ENCODE measurements at places on chromosomes 3 and 15.

- no peak for DNase-seq
Measured at GRCh38 chr3:180284331-180285110, 247.8 kb upstream of the PEX5L start.

DNA sequence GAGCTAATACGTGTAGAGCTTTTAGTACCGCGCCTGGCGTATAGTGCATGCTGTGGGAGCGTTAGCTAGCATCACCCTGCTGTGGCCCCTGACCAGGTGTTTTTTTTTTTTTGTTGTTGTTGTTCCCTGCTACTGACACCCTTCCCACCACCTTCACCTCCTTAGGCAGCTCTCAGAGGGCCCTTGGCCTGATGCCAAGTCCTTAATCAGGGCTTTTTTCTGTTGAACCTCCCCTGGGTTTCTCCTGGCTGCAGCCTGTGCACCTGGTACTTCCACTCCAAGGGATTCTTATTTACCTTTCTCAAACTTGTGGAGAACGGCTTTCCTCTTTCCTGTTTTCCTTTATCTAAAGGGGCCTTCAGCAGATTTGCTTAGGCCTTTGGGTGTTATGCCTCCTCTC lies 53.3 kb downstream of the SLC7A14 start:
- no peak for DNase-seq

GRCh38 chr3:76679541-76679940 lies 360.4 kb upstream of the ROBO2 start:
- DNase-seq, result no peak

DNA sequence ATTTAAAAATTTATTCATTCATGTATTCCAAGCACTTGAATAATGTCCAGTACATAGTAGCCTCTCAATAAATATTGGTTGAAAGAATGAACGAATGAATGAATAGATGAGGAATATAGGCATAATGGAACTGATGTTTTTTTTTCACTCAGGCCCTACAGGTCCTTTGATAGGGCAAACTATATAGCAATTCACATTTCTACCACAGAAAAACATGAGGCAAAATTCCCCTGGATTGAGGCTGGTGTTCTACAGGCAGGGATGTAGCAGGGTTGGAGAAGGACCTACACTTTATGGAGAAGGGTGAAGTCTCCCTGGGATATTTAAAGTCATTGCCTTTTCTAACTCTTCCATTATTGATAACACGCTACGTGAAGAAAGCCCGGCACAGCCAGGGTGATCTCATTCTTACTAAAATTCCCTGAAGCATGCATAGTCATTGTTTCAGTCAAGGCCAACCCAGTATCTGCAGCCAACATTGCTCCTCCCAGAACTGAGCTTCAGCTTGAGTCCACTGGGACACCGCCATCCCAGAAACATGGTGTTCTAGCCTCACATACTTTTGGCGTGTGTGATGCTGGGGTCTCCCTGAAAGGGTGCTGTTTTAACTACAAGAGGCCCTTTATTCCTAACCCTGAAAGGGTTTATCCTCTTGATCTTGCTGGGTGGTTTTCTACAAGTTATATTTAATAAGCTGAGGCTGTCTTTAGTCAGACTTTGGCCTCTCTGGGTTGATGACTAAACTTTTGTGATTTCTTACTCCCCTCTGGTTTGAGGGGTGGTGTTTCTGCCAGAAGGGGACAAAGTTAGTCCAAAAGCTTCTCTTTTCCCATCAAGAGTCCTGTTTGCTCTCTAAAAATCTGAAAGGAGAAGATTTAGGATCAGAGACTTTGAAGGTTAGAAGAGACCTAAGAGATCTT lies 25.9 kb upstream of the FBN1 start:
- peak; percentile 8 for DNase-seq

DNA sequence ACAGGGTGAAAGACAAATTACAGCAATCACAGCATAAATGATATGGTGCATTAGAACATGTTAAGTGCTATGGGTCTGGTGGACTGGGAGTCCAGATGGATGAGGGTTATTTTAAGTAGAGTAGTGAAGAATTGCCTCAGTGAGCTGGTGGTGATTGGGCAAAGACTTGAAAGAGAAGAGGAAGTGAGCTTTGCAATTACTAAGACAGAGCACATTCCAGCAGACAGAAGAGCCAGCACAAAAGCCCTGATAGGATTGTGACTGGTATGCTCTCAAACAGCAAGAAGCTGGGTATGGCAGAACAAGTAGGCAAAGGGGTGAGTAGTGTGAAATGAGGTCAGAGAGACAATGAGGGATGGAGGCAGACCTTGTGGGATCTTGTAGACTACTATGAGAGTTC lies 2.1 kb upstream of the ACKR4 start:
- DNase-seq, result no peak

DNA sequence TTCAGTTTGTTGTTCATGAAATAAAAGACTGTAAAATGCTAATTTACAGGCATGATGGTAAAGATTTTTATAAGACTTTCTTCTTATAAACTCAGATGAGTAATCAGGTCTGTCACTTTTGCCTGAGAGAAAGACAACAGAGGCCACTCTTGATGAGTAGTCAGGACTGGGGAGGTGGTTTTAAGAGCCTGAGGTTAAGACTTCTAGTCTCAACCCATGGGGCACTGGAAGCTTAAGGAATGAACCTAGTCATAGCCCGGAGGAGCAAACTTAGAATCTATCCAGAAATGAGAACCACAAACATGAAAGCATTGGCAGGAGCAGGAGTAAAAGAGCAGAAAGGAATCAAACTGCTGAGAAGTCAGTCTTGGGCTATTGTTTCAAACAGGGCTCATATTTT lies 846.3 kb upstream of the ARPP21 start:
- no peak for DNase-seq

- no peak for DNase-seq
Measured at GRCh38 chr3:40979962-40980361, 219.3 kb upstream of the CTNNB1 start.

DNA sequence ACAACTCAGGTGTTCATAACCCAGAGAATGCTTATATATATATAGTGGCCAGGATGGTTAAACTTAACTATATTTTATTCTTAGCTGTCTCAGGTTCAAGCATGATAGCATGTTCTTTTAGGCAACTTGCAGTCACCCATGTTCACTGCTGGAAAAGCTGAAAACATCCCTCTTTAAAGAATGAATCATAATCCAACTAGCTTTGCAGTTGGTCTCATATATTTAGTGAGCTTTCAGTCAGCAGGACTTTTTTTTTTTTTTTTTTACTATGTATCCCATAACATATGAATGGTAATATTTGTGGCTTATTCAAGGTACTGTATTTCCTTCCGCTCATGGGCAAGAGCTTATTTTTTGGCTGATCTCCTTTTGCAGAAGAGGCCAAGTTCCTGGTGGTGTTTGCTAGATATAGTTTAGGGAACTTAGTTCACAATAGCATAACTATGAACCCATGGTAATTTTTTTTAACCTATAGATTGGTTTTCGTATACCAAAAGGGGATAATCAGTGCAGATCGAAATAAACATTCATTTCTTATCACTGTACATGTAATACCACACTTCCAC lies 77.6 kb downstream of the CMSS1 start:
- DNase-seq, result no peak

DNA sequence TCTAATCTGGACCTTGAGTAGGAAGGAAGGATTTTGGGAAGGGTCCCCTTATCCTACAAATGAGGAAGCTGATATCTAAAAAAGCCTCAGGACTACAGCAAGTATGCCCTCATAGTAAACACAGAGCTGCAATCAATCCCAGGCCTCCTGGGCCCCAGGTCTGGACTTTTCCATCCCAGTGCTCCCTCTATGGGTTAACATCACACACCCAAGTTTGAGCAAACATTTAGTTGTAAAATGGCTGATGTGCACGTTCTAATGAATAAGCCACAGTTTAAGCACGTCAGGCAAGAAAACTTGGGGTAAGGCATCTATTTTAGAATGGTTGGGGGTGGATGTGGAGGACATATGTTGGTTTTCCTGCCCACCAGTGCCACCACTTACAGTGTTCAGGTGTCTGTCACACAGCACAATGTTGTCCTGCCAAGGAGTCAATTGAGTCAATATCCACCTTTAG lies 44.3 kb upstream of the UBE2E1 start:
- DNase-seq, result peak; percentile 59

- DNase-seq, result no peak
Measured at GRCh38 chr3:13866041-13866965, 13.6 kb downstream of the WNT7A start.

- no peak for DNase-seq
Measured at GRCh38 chr3:151307583-151308488, 8.8 kb downstream of the GPR87 start.

DNA sequence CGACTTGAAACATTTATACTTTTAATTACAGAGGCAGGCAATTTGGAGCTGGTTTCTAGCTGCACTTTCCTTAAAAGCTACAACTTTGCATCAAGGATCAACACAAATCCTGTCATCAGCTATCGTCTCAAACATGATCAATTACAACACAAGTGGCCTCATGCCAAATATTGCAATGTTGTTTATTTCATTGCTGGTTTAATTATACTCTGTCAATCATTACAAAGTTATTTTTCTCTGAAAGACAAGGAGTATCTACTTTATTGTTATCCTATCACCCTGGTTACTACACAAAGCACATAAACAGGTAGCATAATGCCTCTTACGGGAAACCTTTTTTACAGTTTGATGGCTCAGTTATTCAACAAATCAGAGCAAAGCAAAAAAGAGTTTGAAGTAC lies 58.0 kb upstream of the FOXB1 start:
- peak; percentile 5 for DNase-seq

GRCh38 chr3:130258532-130258952 lies 86.9 kb upstream of the COL6A5 start:
- DNase-seq, result no peak

GRCh38 chr15:67895237-67895636 lies 55.4 kb upstream of the RNU6-1 start:
- no peak for DNase-seq

DNA sequence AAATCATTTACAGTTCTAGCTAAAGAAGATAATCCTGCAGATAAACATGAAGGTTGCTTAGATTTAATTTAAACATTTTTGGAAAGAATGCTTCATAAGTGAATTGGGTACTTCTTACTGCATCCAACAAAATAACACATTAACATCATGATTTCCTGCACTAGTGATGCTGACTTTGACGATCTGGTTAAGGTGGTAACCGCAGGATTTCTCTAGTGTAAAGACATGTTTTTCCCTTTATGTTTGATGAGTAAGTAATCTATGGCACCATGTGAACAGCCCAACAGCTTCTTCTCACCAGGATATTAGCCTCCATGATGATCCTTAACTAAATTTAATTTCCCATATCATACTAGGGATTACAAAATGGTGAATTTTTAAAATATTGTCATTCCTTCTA lies 14.1 kb downstream of the SPPL2A start:
- no peak for DNase-seq

DNA sequence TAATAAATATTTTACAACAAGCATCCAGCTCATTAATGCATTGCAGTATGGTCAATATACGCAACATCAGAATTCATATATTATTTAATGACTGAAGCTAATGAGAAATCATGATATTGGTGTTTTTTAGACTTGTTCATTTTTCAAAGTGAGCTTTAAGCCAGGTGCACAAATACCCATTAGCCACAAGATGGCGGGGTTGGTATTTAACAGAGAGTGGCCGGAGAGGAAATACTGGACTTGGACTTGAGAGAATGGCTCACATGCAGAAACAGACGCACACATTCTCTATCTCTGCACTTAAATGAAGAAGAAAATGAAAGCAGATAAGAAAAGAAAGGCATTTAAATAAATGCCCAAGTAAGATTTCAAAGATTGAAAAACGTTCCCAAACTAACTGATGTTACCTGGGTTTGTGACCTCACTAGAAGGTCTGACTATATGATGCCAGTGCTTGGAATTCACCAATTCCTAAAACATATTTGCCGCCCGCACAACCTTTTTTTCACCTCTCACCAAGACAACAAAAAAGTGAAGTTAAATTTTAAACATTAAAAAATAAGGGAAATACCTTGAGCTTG lies 21.2 kb upstream of the CRBN start:
- DNase-seq, result peak; percentile 60

DNA sequence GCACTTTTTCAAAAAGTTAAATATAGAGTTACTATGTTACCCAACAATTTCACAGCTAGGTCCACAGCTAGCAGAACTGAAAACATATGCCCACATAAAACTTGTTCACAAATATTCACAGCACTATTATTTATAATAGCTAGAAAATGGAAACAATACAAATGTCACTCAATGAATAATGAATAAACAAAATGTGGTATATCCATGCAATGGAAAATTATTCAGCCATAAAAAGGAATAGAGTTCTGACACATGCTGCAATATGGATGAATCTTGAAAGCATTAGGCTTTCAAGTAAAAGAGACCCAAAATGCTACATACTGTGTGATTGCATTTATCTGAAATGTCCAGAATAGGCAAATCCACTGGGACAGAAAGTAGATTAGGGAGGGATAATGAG lies 111.9 kb downstream of the MECOM start:
- no peak for DNase-seq

DNA sequence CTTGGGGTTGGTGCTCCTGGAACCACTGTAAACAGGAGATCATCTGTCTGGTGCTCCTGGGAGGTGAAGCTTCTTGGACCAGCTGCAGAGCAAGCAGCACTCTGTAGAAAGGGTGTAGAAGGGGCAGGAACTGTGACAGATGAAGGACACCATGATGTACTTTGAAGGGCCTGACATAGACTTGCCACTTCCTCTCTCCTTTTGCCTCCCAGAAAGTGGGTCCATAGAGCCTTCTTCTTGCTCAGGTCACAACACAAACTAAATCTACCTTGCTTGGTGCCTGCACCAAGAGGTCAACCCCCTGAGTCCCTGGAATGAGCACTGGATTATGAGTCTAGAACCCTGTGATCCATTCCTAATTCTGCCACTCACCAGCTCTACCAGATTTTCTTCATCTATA lies 176.1 kb upstream of the HES1 start:
- no peak for DNase-seq

DNA sequence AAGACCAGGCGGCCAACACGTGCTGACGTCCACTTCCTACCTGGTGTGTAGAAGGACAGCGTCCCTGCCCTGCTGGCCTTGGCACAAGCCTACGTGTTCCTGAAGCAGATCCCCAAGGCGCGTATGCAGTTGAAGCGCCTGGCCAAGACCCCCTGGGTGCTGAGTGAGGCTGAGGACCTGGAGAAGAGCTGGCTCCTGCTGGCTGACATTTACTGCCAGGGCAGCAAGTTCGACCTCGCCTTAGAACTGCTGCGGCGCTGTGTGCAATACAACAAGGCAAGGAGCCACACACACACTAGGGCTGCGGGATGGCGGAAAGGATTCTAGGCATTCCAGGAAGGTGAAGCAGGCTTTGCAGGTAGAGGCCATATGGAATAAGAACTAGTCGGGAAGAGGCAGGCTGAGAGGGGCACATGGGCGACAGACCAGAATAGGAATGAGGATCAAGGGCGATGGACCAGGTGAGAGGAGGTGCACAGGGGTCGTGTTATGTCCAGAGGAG lies 15.9 kb downstream of the CSRNP1 start:
- DNase-seq, result no peak

- DNase-seq, result peak; percentile 22
Measured at GRCh38 chr15:41429003-41429890, 12.4 kb downstream of the RTF1 start.

DNA sequence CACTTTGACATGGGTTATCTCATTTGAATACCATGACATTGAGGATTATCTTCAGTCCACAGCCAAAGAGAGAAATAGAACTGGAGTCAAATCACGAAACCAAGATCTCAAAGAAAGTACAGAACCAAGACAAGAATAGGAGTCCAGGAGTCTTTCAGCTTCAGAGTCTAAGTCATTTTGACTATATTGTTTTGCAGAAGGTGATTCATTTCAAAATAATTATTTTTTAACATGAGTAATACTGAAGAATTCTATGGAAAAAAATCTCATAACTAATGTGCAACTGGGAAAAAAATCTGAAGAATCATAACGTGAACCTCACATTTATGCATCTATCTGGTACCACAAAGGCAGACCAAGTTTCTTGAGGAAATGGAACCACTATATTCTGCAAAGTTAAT lies 60.3 kb downstream of the UBE3A start:
- DNase-seq, result no peak
